Stimulated activated CD4-positive, alpha-beta T cell treated with anti-CD3 and anti-CD28 coated beads, TNF-alpha, amount 100 ng/mL, for 48 hours (primary cell): ENCODE measurements at places on chromosomes 12 and 14.

DNA sequence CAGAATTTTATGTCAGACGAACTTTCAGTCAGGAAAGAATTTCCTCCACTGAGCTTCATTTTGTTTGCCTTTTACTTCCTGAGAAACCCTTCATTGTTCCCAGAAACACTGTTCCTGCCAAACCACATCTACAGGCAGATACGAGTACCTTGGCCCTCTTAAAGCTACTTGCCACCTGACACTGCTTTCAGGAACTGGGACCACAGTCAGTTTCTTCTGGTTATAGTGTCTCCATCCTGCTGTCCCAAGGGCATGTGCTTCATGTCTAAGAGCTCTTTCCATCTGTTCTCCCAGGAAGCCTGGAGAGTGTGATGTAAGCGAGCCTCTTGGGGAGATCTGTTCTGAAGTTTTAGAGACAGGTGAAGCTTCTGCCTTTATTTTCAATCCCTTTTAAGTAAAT is 161.7 kb upstream of the PLEKHA5 start:
- no peak for DNase-seq

DNA sequence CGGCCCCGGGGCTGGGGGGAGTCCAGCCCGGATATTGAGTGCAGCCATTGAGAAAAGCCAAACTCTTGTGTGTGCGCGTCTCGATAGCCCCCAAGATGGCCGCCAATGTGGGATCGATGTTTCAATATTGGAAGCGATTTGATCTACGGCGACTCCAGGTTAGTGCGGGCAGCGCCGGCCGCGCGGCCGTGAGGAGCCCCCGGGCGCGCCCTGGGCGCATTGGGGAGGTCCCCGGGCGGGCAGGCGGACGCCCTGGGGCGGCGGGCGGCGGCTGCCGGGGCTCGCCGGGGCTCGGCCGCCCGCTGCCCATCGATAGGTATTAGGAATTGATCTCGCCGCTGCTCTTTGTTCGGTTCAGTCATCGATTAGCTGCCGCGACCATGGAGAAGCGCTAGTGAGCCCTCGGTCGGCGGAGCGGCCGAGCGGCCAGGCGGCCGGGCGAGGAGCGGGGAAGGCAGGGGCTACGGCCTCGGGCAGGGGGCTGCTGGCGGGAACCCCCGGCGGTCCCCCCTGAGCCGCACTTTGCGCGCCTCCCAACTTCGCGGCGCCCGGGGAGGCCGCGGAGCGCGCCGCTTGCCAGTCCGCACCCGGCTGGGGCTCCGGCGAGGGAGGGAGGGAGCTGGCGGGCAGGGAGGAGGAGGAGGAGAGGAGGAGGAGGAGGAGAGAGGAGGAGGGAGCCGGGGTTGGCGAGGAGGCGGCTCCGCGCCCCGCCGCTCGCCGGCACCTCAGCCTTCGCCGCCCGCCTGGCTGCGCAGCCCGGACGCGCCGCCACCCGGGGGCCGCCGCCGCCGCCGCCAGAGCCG is 113.9 kb upstream of the MYL2 start:
- no peak for DNase-seq

- DNase-seq: no peak
Observed at GRCh38 chr14:57822081-57822480, 43.8 kb downstream of the SLC35F4 start.

GRCh38 chr12:71524626-71525025 is 85.0 kb downstream of the LGR5 start:
- DNase-seq: no peak

DNA sequence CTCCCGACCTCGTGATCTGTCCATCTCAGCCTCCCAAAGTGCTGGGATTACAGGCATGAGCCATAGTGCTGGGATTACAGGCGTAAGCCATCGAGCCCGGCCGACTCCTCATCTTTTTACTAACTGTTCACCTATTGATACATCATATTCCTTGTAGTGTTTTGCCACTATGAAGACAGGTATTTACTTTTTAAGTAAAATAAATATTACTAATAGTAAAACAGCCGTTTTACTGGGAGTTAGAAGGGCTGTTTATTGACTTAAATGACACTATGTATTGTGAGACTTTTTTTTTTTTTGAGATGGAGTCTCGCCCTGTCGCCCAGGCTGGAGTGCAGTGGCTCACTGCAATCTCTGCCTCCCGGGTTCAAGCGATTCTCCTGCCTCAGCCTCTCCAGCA is 51.5 kb downstream of the DIP2B start:
- DNase-seq: no peak

DNA sequence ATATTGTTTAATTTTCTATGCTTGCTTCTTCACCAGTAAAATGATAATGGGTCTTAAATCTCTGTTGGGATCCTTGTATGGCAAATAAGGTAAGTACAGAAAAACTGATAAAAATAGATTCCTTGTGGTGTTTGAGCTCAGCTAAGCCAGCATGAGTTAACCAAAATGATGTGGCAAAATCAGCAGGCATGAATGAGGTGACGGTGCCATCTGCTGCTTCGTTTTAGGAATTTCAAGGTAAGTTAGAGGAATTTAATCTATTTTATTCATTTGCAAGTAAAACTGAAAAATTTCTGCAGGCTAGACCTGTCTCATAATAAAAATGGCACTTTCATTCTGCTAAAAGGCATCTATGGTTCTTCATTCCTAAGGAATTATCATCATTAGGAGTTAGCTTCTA is 10.0 kb upstream of the CLEC7A start:
- no peak for DNase-seq
